Fibroblast of skin of left biceps (primary cell): ENCODE measurements at places on chromosomes 4 and X.
A peak's percentile ranks its signal among the peaks of the same experiment; 100 is the strongest.

DNA sequence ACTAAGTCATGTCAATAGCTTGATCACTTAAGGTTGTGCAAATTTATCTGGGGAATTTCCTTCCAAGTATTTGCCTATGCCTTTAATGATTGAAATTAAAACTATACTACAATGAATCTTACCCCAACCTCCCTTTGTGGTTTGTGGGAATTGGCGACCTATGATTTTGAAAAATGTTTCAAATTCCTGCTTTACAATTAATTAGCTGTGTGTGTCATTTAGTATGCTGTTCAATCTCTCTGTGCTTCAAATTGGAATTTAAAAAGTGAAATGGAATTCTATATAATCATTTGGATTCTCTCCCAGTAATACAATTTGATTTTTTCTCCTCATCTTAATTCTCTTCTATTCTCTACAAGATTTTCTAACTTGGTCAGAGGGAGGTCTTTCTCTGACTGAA, 2319.5 kb downstream of the ARAP2 start:
- peak; percentile 63 for DNase-seq

GRCh38 chr4:7390906-7391636, 43.7 kb downstream of the PSAPL1 start:
- DNase-seq, result no peak

- DNase-seq, result no peak
Measured at GRCh38 chr4:143375326-143376073, 38.8 kb downstream of the GAB1 start.

GRCh38 chr4:172202480-172203076, 389.4 kb downstream of the GALNTL6 start:
- DNase-seq, result peak; percentile 5

- DNase-seq, result no peak
Measured at GRCh38 chr4:2339458-2340271, 77.8 kb upstream of the MXD4 start.

- DNase-seq, result no peak
Measured at GRCh38 chrX:12021698-12022097, 116.6 kb upstream of the FRMPD4 start.

GRCh38 chrX:63713526-63713925, 71.5 kb downstream of the ARHGEF9 start:
- DNase-seq, result no peak

- no peak for DNase-seq
Measured at GRCh38 chrX:9797384-9798360, 11.4 kb downstream of the SHROOM2 start.

DNA sequence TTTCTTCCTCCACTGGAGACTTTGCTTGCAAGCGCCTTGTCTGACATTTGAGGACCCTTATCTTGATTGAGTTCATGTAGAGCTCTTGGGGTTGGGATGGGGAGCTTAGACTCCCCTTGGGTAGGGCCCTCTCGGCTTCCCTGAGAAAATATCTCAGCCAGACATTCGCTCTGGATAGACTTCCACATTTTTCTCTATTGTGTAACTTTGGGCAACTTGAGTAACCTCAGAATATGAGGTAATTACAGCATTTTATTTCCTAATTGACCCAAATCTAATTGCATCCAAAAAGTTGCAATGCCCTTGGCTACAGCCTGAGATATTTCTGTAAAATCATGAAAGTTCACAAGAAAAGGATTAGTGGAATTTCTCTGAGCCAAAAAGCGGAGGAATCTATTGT, 102.8 kb upstream of the MXRA5 start:
- DNase-seq, result no peak

- no peak for DNase-seq
Measured at GRCh38 chrX:31374786-31375185, 302.9 kb upstream of the FTHL17 start.

- no peak for DNase-seq
Measured at GRCh38 chr4:81003597-81004111, 26.9 kb upstream of the BMP3 start.

DNA sequence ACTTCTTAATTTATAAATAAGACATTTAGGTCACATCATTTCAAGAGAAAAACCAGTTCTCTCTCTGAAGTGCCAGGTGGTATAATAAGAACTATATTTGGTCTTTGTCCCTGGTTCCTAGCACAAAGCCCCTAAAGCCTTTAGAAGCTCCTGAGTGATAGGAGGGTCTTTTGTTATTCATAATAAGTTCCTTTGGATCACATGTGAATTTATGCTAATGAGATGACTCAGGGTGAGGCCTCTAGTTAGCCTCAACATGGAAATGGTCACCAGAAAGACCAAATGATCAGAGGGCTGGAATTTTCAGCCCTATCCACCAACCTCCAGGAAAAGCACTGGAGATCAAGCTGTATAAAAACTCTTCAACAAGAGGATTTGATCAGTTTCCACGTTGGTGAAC, 68.1 kb upstream of the BLTP1 start:
- DNase-seq, result no peak

DNA sequence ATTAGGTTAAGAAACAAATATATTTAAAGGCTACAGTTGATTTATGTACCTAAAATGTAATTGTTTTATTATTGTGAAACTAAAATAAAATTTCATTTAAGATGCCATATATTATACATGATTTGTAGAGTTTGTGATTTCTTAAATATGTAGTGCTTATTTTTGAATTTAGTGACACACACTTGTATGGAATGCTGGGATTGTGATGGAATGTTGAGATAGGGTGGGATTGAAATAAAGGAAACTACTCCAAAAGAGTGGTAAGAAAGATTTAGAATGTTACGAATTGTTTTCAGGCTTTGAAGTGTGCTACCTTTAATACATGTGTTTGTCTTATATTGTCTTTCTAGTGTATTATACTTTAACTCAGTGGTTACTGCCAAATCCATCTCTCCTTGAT, 330.3 kb upstream of the PITX2 start:
- no peak for DNase-seq

- DNase-seq, result no peak
Measured at GRCh38 chrX:41695426-41695825, 6.7 kb downstream of the GPR34 start.

GRCh38 chr4:157204634-157205244, 15.8 kb upstream of the GRIA2 start:
- no peak for DNase-seq

GRCh38 chr4:52751487-52751911, 274 bp upstream of the ERVMER34-1 start:
- no peak for DNase-seq

DNA sequence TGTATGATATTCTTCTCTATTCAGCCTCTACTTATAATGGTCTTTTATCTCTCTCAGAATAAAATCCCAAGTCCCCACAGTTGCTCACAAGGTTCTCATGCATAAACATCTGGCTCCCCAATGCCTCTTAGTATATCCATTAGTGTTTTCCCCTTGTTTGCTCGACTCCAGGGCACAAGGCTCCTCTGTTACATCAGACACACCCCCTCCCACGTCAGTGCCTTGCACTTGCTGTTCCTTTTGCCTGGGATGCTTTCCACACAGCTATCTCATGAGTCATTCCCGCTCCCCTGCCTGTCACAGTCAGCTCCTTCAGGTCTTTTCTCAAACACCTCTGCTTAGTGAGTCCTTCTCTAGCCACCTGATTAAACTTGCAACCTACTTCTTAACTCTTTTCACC, 260.2 kb downstream of the IL1RAPL1 start:
- DNase-seq, result no peak

DNA sequence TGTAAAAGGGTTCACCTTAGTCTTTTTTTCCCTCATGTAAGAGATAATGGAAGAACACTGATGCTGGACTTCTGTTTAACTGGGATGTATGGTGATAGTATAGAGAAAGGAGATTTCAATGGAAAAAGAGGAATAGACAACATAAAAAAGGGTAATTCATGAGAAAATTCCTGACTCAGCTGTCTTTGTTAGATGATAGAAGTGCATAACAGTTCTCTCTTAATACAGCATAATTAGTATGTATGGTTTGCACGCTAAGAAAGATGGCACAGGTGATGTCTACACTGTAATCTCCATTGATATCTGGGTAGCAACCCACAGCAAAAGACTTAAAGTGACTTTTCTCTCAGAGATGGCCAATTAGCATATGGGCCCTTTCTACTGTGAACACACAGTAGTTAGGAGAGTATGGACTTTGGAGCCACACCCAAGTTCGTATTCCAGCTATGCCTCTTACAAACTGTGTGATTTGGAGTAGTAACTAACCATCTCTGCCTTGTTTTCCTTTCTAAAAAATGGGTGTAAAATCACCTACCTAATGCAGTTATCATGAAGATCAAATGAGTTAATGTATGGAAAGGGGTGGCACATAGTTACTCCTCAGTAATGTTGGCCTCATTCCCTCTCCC, 149.3 kb downstream of the PDE5A start:
- DNase-seq, result no peak

DNA sequence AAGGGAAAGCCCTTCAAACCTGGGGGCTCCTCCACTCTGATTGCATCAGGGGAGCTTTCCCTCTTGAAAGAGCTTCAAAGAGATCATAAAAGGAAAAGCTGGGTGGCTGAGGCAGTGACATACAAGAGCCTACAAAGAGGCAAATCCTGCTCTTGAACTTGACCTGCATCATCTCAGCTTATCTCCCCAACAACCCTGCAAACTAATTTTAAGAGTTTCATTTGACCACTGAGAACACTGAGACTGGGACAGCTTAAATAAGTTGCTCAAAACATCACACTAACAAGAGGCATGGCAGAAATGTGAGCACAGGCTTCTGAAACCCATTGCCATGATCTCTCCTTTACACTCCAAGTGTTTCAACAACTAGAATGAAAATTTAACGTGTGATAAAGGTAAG, 101.6 kb upstream of the PPARGC1A start:
- no peak for DNase-seq

- DNase-seq, result no peak
Measured at GRCh38 chrX:17944833-17945497, 83.9 kb upstream of the RAI2 start.

DNA sequence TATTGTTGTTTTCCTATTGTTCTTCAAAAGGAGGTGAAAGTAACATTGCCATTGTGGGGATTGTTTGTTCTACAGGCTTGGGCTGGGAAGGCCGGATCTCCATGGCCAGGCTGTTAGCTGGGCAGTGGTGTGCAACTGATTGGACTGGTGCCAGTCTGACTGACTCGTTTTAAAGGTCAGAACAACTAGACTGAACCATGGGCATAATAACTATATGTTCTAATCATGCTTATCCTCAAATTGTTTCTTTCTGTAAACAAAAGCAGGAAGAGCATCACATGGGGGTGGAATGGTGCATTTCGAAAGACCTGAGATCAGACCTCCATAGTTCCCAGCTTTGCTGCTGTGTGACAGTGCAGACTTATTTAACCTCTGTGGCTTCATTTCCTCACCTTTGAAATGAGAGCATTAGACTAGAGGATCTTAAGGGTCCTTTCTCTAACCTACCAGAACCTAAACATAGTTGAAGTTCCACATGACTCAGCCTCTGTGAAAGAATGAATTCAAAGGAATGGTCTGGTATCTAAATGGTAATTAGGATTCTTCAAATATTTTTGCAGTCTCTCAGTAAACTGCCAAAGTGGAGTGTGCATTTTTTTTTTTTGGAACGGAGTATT, 66.7 kb upstream of the PGRMC2 start:
- DNase-seq, result peak; percentile 90

DNA sequence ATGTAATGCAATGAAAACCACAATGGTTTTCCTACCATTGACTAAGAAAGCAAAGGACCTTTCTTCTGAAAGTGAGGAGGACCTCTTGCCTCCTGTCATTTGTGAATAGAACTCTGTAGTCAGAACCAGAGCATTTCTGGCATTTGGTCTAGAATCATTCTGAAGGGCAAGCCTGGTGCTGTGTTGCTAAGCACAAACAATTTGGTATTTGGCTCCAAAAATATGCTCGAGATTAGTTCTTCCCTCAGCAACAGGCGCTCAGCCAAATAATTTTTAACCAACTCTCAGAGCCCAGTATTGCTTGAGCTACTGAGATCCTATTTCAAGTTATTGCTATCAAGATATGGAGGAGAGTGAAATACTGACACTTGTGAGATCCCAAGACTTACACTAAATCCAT, 71.0 kb downstream of the SNCA start:
- DNase-seq, result peak; percentile 35

DNA sequence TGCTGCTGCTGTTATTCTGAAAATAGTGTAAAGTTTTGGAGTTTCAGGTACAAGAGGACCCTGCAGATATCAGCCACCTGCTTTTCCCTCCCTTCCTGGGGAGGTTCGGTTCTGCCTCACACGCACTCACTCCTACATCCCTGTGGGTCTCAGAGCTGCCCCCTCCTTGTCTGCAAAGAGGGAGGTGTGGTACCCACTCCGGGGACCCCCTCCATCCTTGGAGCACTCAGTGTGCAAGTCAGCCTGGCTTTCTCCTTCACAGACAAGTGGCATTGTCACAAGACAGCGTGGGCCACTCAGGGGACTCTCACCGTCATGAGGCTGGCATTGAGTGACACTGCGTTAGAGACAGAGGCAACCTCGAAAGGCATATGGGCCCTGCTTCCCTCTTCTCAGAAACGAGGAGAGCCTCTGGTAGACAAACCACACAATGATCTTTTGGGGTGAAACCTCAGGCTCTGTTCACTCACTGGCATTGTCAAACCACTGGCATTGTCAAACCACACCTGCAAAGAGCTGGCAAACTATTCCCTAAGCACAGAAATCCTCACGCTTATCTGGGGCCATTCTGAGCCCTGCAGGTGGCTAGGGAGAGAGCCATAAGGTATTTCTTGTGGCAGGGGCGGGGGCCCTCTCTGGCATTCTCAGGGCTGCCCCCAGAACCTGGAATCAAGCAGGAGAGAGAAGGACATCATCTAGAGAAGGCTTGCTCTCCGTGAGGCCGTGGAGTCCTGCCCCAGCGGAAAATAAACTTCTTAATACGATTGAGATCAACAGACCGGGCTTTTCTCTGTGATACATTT, 285.0 kb downstream of the SHOX start:
- no peak for DNase-seq

GRCh38 chr4:170400361-170400760, 310.6 kb upstream of the AADAT start:
- DNase-seq, result no peak

GRCh38 chr4:180098586-180098985, 2144.6 kb upstream of the TENM3 start:
- no peak for DNase-seq

DNA sequence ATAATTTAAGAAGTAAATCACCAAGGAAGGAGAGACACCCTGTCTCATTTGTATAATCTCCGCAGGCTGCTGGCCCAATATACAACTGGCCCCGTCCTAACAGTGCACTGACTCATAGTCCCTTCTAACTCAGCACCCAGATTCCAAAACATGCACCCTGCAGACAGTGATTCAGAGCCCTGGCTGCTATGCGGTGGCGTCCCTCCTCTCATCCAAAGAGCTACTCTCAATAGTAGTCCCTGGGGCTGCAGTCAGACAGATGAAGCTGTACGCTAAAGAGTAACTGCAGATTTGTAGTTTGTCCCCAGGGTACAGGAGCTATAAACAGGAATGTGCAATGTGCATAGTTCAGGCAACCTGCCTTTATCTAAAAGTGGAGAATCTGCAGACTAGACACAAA, 23.0 kb downstream of the GABRA3 start:
- DNase-seq, result no peak

DNA sequence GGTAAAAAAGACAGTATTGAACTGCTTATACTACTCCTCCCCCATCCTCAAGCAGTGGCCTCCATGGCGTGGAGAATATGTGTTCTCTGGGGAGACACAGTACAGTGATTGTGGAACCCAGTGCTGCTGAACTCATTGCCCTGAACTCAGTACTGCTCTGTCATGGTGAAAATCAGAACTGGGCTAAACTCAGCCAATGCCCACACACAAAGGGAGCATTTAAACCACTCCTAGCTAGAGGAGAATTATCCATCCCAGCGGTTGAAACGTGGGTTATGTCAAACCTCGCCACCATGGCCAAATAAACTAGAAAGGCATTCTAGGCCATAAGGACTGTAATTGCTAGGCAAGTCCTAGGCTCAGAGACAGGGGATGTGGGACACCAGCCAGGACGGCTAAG, 131.8 kb downstream of the SPOCK3 start:
- no peak for DNase-seq
